Renal pelvis (tissue), 12 donors: ENCODE measurements at places on chromosomes 16 and 17. TPM values are rescaled to one million over a fixed set of nuclear protein-coding genes. Genes with fewer than 3 reads are reported as not detected.

Gene ENO3
- 28.9 TPM for polyA plus RNA-seq

Gene PABPN1L
- not detected for polyA plus RNA-seq

Gene MYH3
- polyA plus RNA-seq, result 8.4 TPM

Gene ZNF423
- polyA plus RNA-seq, result 30.5 TPM

Gene C1QTNF1
- 2.9 TPM for polyA plus RNA-seq

Gene MAZ
- polyA plus RNA-seq, result 348 TPM

Gene TMEM204
- 17.6 TPM for polyA plus RNA-seq

Gene CES3
- 2.4 TPM for polyA plus RNA-seq

Gene AGRP
- 0.91 TPM for polyA plus RNA-seq

Gene CBX2
- 30.7 TPM for polyA plus RNA-seq

GRCh38 chr16:622920-623280 lies 7.9 kb upstream of the WFIKKN1 start:
- no peak for DNase-seq

- DNase-seq, result no peak
These were observed 19.1 kb downstream of the PDP2 start for GRCh38 chr16:66899310-66899944.

DNA sequence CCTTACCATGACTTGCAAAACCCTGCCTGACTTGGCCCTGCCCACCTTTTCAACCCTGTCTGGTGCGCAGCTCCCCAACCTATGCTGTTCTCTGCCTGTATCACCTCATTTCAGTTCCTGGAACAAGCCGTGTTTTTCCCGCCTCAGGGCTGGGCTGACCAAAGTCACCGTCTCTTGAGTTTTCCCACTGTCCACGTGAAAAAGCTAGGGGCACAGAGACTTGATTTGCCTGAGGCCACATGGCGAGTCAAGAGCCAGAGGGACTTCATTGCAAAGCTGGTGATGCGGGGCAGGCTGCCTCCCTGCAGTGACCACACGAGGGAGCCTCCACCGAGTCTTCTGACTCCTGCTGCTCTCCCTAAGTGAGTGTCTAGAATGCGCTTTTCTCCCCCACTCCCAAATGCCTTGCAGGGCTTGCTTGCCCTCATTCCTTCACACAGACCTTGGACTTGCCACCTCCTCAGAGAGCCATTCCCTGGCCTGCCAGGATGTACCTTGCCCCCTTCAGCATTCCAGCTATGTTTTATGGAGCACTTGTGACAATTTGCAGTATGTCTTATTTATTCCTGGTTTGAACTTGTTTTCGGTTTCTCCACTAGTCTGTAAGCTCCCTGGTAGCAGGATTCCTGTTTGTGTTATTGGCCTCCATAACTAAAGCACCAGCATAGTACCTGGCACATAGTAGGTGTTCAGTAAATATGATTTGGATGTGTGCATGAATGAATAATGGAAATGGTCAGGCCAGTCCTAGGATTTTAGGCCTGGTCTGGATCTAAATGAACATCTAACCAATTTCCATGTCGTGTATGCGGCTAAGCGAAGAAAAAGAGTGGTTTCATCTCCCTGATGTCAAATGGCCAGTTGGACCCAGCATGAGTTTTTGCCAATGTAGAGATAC lies 252.3 kb downstream of the SNX29 start:
- DNase-seq, result peak; percentile 43

DNA sequence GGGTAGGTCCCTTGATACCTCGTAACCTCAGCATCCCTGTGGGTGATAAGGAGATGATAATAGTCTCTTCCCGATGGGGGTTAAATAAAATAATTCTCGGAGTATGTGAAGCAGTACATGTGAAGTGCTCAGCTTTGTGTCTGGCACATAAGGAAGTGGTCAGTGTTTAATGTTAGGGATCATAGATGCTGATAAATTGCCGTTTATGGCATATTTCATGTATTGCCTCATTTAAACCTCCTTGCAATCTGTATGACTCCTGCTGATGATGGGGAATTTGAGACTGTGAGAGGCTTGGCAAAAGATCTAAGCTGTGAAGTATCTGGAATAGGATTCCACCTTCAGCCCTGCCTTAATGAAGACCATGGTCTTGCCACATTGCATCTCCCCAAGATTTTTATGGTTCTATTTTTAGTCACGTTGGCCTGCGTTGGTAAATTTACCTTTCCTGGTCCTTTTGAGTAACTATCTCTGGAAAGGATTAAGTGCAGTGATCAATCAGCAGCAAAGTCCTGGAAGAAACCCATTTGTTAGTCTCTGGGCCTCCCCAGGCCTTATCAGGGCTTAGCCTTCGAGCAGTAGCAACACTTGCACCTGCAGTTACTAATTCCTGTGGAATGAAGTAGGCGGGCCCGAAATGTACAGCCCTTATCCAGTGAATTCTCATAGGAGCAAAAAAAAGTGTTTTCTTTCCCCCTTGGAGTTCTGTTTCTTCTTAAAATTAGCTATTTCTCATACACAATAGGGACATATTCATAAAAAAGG lies 144.9 kb downstream of the WWOX start:
- DNase-seq, result no peak

DNA sequence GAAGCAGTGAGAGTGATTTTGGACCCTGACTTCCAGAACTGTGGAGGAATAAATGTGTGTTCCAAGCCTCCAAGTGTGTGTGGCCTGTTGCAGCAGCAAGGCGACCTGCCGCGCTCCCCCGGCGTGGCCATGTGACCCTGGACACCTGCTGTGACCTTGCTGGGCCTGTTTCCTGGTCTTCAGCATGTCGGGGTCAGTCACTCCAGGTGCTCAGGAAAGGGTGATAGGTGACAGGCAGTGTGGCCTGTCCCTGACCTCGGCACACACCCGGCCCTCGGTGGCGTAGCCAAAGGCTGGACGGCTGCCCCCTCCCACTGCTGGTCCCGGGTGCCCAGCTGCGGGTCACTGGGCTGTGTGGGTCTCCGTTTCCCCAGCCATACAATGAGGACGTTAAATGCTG lies 31.8 kb upstream of the ZNF469 start:
- no peak for DNase-seq

DNA sequence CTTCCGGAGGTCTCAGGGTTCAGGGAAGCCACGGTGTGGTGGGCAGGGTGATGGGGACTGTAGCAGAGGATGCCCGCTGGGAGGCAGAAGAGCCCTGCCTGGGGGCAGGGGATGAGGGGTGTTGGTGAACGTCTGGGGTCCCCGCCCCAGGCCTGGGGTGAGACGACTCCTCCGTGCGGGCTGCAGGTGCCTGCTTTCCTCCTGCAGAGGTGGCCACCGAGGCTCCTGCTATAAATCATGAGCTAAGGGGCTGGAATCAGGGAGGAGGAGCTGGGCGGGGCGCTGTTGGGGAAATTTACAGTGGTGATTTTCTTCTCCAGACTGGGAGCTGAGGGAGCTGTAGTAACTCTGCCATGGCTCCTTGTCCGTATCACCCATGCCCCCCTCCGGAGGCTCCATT lies 167.0 kb downstream of the MRM1 start:
- peak; percentile 73 for DNase-seq

- no peak for DNase-seq
These were observed 48.2 kb downstream of the EPN2 start for GRCh38 chr17:19285213-19285900.

- no peak for DNase-seq
These were observed 134.8 kb downstream of the XYLT1 start for GRCh38 chr16:17335826-17336529.

GRCh38 chr16:22614271-22614947 lies 103.7 kb downstream of the NPIPB5 start:
- peak; percentile 14 for DNase-seq

DNA sequence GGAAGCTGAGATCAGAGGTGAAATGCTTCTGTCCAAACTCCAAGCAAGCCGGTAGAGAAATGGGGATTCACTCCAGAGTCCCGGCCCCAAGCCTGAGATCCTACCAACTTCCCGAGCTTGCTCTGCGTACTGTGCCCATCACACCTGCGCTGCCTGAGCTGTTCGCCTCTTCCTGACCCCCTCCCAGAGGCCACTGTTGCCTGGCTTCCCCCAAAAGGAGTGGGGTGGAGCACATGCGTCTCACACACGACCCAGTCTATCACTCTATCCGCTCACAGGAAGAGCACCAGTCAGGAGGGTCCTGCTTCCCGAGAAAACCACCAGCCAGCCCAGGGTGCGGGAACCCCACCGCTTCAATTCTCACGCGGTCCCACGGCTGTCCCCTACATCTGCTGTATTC lies 13.5 kb upstream of the C16orf95 start:
- no peak for DNase-seq

DNA sequence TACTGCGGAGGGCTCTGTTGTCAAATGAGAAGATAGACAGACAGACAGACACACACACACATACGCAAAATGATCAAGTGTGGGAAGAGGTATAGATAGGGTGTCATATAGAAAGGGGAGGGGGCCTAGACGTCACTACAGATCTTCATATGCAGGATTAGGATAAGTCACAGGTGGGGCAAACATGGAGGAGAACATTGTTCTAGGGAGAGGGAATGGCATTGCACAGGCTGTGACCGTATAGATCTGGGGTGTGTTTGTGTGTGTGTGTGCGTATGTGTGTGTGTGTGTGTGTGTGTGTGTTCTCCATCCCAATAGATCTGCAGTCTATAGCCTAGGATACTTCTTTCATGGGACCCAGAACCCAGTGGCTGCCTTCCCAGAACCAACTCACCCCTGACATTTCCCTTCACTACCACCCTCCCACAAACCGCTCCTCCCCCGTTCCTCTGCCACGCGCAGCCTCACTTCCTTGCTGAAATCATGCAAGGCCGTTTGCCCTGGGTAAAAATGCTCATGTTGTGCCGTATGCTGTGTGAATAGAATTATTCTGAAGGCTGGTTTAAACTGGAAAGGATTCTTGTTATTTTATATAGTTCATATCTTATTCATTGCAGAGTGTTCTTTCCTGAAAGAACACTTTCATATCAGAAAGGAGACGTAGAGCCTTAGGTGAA lies 50.5 kb upstream of the CCL1 start:
- no peak for DNase-seq

DNA sequence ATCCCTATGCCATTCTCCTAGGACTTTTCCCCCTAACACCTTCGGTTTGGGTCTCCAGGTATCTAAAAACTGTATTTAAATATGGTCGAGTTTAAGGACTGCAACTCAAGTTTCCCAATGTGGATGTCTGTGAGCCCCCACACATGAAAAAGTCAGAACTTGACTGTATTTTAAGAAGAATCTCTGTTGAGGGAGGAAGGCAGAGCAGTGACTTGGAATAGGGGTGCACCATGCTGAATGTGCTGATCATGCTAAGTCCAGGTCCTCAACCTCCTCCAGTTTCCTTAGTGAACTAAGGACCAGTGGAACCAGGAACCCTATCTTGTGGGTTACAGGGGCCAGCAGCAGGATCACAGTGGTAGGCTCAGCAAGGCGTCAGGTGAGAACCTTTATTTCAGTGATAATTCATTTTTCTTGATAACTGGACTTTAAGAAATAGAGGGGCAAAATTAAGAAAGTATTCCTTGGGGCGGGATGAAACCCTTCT lies 19.5 kb downstream of the GRB7 start:
- DNase-seq, result no peak

- DNase-seq, result peak; percentile 80
These were observed 1.7 kb downstream of the PPM1D start for GRCh38 chr17:60601447-60602384.

- DNase-seq, result no peak
These were observed 280.8 kb downstream of the SEC14L1 start for GRCh38 chr17:77421630-77421972.

- DNase-seq, result peak; percentile 94
These were observed 7.9 kb upstream of the BAHCC1 start for GRCh38 chr17:81387100-81388090.

GRCh38 chr17:57832314-57833178 lies 17.3 kb downstream of the MRPS23 start:
- DNase-seq, result no peak

DNA sequence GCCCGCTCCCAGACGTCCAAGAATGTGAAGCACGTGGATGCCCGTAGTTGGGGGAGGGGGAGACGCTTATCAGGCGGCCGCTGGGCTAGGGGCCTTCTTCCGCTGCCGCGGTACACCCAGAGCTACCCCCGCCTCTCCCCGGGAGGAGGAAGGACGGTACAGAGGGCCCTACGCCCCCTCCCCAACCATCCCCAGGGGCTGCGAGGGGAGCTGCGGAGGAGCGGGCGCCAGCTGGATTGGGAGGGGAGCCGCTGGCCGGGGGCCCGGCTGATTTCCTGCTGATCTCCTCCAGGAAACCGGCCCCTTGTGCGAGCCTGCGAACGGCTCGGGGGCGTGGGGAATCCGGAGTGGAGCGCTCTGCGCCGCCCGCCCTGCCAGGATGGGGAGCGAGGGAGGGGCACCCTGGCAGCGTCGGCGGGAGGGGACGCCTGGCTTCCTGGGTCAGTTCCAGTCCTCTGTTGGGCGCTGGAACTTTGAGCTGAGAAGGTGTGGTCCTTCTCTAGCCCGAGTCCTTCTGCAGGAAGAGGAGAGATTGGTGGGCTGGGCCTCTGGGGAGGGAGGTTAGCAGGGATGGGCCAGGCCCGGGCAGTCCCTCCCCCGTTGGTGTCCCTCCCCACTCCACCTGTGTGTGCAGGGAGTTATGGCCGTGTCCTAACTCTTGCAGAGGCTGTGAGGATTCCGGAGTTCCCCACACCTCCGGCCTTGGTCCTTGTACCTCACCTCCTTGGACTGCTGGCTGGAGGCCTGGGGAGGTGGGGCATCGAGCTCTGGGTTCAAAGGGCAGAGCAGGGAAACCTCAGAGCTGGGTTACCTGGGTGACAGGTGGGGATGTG lies 19.2 kb downstream of the GJD3 start:
- DNase-seq, result no peak

DNA sequence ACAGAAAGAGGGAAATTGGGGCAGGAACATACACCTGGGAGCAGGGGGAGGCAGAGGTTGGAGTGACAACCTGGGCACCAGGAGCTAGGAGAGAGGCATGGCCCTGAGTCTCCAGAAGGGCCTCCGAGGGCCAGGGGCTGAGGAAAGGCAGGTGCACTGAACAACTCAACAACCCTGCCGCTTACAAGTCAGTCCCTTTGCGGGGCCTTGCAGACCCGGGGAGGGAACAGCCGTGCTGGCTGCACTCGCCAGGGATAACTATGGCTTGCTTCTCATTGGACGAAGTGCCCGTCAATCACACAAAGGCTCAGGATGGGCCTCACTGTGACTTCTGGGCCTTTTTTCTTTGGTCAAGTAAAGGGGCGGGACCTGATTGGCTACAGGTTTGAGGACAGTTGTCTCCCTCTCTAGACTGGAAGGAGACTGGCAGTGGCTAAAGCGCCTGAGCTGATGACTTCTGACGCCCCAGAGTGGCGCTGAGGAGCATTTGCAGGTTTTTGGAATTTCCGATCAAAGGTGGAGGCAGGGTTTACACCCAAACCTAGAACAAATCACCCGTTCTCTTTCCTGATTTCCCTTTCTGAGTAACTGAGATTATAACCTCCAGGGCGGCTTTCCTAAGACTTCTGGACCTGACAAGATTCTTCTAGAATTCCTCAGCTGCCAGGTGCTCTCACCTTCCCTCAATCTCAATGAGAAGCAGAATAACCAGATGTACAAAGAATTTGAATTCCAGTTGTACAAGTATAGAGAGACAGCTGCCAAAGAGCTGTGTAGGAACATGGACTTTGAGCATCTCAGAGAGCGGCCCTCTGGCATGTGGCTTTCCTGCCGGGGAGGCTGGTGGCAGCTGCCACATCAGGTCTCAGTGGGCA lies 27.6 kb upstream of the ST6GALNAC2 start:
- no peak for DNase-seq

GRCh38 chr16:73143576-73144422 lies 95.9 kb upstream of the ZFHX3 start:
- DNase-seq, result no peak
